ENCODE measurements at places on chromosomes 5 and 9. TPM values are rescaled to one million over a fixed set of nuclear protein-coding genes. Genes with fewer than 3 reads are reported as not detected.

DNA sequence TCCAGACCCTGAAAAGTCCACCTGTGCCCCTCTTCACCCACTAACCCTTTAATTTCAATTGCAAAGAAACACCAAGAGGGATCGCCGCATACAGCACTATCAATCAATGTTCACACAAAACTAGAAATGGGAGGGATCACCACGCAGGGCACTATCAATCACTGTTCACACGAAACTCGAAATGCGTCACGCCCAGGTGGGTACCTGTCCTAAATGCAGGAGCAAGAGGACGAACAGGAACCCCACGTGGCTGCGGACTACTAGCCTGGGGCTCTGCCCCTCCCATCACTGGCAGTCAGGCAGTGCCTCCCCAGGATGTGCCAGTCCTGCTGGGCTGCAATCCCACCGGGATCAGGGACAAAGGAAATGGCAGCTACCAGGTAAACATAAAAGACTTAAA is 28.2 kb downstream of the RASGEF1C start:
- DNase-seq, result no peak
- H3K4me3 ChIP-seq, result no peak overlapping the region
- H3K27ac ChIP-seq, result no peak overlapping the region
- no peaks in the 10 kb centered on the region for H3K4me1 ChIP-seq
- peaks cover 3% of the 10 kb centered on the region for H3K27me3 ChIP-seq

GRCh38 chr9:129669141-129669718 is 3.8 kb downstream of the PRRX2 start:
- peaks cover 4% of the 10 kb centered on the region for H3K4me1 ChIP-seq
- no peaks in the 10 kb centered on the region for H3K36me3 ChIP-seq
- DNase-seq, result no peak
- peaks cover 11% of the 10 kb centered on the region for H3K27me3 ChIP-seq

DNA sequence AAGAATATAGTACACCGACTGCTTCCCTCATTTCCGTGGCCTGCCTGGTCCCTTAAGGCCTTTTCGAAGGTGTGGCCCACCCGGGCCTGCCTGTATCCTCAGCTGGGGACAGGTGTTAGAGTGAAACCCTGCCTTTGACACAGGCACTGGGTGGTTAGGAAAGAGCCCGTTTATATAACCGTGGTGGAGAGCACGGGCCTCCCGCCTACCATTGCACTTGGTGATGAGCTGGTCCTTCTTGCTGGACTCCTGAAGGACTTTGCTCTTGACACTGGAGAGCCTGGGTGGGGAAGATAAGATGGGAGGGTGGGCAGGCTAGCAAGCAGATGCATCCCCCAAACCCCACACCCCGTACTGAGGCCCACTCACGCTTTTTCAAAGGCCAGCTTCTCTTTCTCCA is 2.3 kb downstream of the SPATA24 start:
- H3K4me1 ChIP-seq, result peaks cover 30% of the 10 kb centered on the region
- no peak overlapping the region for H3K27ac ChIP-seq
- DNase-seq, result no peak
- H3K27me3 ChIP-seq, result no peaks in the 10 kb centered on the region
- no peak overlapping the region for H3K4me3 ChIP-seq
- no peaks in the 10 kb centered on the region for H3K36me3 ChIP-seq

GBGT1 gene
- 4.7 TPM for total RNA-seq

CENPK gene
- total RNA-seq, result 80.9 TPM

DNA sequence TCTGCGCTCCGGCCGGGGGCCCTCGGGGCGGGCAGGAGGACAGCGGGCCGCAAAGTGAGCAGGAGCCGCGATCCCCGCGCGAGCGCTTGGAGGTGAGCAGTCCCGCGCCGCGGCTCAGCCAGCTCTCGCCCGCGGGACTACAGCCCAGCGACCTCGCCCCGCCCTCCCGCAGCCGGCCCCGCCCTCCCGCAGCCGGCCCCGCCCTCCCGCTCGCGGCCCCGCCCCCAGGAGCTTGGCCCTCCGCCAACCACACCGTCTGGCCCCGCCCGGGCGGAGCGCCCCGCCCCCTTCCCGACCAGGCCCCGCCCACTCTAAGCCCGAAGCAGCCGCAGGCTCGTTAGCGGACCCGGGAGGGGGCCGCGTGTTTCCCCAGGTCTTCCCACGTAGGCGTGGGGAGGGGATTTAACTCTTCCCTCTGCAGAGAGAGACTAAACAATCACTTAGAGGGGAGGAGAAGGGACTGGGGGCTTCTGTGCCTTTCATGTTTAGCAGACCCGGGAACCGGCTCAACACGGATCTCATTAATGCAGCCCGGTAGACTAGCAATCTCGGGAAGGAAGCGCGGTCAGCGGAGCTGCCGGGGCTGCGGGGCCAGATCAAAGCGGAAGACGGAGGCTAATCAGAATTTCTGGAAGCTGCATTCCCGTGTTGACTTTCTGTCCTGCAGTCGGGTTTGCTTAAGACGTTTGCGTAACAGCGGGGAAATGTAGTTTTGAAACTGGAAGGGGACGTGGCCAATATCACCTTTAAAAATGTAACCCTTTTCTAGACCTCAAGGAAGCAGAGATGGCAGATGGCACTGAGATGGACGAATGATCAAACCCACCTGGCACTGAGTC is at the start of gene MYO10:
Gene MYO10, minus strand, starts transcription at position 139 of the 839 bp plus-strand sequence. CDS start 480 bp downstream, outside the sequence.
- peaks cover 17% of the 10 kb centered on the region for H3K4me1 ChIP-seq
- H3K36me3 ChIP-seq, result no peaks in the 10 kb centered on the region
- no peak within 1 kb of the TSS for H3K27ac ChIP-seq

DNA sequence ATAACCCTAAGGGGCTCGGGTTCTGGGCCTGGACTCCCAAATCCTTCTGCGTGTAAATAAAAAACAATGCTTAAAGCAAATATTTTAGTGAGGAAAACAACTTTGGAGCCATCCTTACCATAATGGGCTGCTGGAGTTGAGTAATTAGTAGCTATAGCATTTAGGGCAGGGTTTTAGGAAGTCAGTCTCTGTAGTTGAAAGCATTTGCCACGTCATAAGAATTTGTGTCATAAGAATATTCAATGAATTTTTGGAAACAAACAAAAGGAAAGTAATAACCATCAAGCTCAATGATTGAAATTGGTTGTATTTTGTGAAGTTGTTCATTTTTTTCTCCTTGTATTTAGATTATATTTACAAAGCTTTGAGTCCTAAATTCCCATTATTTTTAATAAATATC is 114.8 kb upstream of the ELL2 start:
- peaks cover 5% of the 10 kb centered on the region for H3K27me3 ChIP-seq
- no peak overlapping the region for H3K4me3 ChIP-seq
- H3K4me1 ChIP-seq, result peaks cover 27% of the 10 kb centered on the region
- no peak overlapping the region for H3K27ac ChIP-seq
- no peaks in the 10 kb centered on the region for H3K36me3 ChIP-seq

- no peak overlapping the region for H3K27ac ChIP-seq
- H3K4me1 ChIP-seq, result peaks cover 45% of the 10 kb centered on the region
- no peaks in the 10 kb centered on the region for H3K36me3 ChIP-seq
- H3K4me3 ChIP-seq, result no peak overlapping the region
- DNase-seq, result no peak
These were observed 77.3 kb upstream of the RPS23 start for GRCh38 chr5:82355496-82355895.

FOXD1 gene
- total RNA-seq, result 0.12 TPM

- H3K27ac ChIP-seq, result no peak overlapping the region
- peaks cover 23% of the 10 kb centered on the region for H3K36me3 ChIP-seq
- no peak overlapping the region for H3K4me3 ChIP-seq
- peaks cover 25% of the 10 kb centered on the region for H3K4me1 ChIP-seq
- no peaks in the 10 kb centered on the region for H3K27me3 ChIP-seq
These were observed 11.5 kb downstream of the ANXA1 start for GRCh38 chr9:73162987-73163768.

DNA sequence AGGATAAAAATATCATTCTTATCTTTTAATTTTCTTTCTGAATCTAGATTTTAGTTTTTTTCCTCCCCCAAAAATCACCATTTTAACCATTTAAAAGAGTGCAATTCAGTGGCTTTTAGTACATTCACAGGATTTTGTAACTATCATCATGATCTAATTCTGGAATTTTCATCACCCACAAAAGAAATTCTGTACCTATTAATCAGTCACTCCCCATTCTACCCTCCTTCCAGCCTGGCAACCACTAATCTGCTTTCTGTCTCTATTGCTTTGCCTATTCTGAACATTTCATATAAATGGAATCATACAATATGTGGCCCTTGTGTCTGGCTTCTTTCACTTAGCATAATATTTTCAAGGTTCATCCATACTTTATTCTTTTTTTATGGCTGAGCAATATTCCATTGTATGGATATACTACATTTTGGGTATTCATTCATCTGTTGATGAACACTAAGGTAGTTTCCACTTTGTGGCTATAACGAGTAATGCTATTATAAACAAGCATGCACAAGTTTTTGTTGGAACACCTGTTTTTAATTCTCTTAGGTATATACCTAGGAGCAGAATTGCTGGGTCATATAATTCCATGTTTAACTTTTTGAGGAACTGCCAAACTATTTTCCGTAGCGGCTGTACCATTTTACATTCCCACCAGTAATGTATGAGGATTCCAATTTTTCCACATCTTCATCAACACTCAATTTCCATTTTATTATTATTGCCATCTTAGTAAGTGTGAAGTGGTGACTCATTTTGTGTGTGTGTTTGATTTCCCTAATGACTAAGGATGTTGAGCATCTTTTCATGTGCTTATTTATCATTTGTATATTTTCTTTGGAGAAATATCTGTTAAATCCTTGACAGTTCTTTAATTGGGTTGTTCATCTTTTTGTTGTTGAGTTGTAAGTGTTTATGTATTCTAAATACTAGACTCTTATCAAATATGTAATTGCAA is 340.3 kb downstream of the CWC27 start:
- H3K27me3 ChIP-seq, result peaks cover 3% of the 10 kb centered on the region
- no peak overlapping the region for H3K27ac ChIP-seq
- no peaks in the 10 kb centered on the region for H3K36me3 ChIP-seq
- DNase-seq, result no peak
- no peak overlapping the region for H3K4me3 ChIP-seq
- peaks cover 18% of the 10 kb centered on the region for H3K4me1 ChIP-seq

DNA sequence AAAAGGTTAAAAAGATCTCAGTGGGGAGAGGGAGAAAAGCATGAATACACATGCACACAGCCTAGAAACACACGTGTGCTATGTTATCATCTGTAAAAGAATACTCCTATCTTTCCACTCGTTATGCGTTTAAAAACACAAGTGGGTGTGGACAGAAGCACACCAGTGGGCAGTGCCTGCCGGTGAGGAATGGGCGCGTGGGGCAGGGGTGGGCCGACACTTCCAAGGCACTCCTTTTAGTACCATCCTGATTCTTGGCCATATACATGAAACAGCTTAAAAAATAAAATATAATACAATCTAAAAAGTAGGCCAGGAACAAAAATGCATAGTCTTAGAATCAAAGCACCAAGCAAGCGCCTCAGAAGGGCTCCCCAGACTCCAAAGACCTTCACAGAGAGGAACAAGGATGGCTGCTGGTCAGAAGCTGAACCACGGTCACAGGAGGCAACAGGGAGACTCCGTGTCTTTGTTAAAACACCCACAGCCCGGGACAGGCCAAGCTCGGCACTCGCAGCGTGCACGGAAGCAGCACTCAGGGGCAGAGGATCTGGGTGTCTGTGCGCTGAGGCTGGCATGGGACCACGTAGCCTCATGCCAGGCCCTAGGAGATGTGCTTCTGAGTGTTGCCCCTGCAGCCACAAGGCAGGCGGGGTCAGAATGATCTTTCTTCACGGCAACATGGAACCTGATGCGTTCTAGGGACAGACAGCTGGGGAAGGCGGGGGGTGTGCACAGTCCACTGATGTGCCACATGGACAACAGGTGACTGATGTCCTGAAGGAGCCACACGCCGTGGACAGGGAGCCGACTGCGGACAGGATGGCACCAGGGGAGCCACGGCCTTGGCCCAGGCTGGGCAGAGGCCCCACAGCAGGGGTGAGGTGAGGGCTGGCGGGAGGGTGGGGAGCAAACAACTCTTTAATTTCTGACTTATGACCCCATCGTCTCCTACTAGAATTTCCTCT is 15.9 kb downstream of the BRD9 start:
- H3K27me3 ChIP-seq, result no peaks in the 10 kb centered on the region
- H3K4me3 ChIP-seq, result no peak overlapping the region
- no peak for DNase-seq
- peaks cover 4% of the 10 kb centered on the region for H3K4me1 ChIP-seq
- H3K27ac ChIP-seq, result no peak overlapping the region
- peaks cover 41% of the 10 kb centered on the region for H3K36me3 ChIP-seq

DBH gene
- total RNA-seq, result not detected

PTGES gene
- 0.44 TPM for total RNA-seq

OMD gene
- not detected for total RNA-seq

GRCh38 chr5:171633776-171634470 is 151.7 kb upstream of the SMIM23 start:
- no peak overlapping the region for H3K4me3 ChIP-seq
- H3K36me3 ChIP-seq, result no peaks in the 10 kb centered on the region
- no peaks in the 10 kb centered on the region for H3K4me1 ChIP-seq
- no peak overlapping the region for H3K27ac ChIP-seq
- no peak for DNase-seq

CDH9 gene
- total RNA-seq, result not detected

DNA sequence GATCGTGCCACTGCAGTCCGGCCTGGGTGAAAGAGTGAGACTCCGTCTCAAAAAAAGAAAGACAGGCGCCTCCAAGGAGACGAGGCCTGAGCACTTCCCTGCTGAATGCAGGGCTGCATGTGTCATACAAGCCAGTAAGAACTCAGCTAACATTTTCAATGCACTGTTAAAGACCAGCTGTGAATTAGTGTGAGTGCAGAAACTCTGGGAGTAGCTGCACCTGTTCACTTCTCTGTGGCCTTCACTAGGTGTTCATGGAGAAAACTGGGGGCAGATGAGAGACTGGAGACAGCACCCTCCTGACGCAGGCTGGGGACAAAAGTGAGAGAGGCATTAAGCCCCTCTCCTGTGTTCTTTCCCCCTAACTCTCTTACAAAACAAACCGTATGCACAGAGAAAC is 41.8 kb downstream of the FBXO10 start:
- no peaks in the 10 kb centered on the region for H3K27me3 ChIP-seq
- no peak for DNase-seq
- no peak overlapping the region for H3K27ac ChIP-seq
- no peak overlapping the region for H3K4me3 ChIP-seq
- H3K4me1 ChIP-seq, result no peaks in the 10 kb centered on the region

RFESD gene
- total RNA-seq, result 9.7 TPM

KCNN2 gene
- not detected for total RNA-seq

- H3K27ac ChIP-seq, result no peak overlapping the region
- H3K4me1 ChIP-seq, result no peaks in the 10 kb centered on the region
- peaks cover 16% of the 10 kb centered on the region for H3K27me3 ChIP-seq
- H3K36me3 ChIP-seq, result no peaks in the 10 kb centered on the region
These were observed 22.9 kb downstream of the GFPT2 start for GRCh38 chr5:180330270-180330648.

GRCh38 chr5:32394981-32395380 is 49.6 kb downstream of the ZFR start:
- DNase-seq, result no peak
- no peak overlapping the region for H3K27ac ChIP-seq
- H3K4me3 ChIP-seq, result no peak overlapping the region

GALNT12 gene
- 12.9 TPM for total RNA-seq
